Ammon's horn (tissue), 1 donor: ENCODE measurements at places on chromosomes 4 and X.

GRCh38 chr4:8817813-8818062 is 53.9 kb downstream of the HMX1 start:
- no peak for DNase-seq

GRCh38 chr4:116058129-116058528 is 944.7 kb upstream of the NDST4 start:
- DNase-seq, result no peak

GRCh38 chr4:76198411-76199237 is 15.0 kb downstream of the SCARB2 start:
- peak; percentile 83 for DNase-seq

DNA sequence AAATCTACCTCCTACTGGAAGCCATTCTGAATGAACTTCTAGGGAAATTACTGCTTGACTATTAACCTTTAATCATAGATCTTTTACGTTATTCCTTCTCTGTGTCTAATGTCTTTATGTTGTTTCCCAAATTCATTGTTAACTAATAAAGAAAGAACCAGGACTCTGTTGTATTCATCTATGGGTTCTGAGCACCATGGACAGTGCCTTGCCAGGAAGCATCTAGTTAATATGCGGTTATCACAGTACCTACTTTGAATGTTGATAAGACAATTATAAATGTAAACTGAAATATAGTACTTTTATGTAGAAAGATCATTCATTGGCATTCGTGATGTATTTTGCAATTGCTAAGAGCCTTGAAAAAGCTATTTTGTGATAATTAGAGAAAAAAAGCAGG is 23.8 kb downstream of the NWD2 start:
- no peak for DNase-seq

DNA sequence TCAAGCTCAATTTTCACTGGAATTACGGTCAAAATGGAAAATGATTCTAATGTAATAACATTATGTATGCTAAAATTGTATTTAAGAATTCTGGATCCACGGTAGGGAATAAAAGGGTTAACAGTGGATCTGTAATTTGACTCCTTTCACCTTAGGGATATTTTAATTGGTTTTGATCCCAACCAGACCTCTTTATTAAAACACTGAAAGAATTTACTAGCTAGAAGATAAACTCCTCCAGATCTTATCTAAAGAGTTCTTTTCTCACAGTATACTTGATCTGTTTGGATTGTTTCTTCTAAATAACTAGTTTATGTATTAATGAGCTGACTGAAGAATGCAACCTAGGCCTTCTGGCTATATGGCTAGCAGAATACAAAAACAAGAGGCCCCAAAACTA is 118.4 kb downstream of the DDX53 start:
- DNase-seq, result no peak

DNA sequence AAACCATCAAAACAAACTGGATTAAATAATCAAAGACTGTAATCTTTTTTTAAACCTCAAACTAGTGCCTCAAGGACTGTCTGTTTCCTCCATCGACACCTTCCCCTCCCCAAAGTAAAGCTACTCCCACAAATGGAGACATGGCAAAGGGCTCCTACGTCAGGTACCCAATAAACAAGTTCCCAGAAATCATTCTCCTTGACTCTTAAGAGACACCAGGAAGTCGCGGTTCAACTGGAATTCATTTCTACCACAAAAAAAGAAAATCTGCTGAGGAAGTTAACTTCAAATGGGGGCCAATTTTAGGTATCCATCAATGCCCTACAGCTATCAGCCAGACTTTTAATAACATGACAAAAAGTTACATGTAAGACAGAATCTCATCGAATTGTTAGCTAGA is 2.5 kb downstream of the RPS4X start:
- DNase-seq, result no peak

GRCh38 chr4:110287130-110287529 is 88.7 kb upstream of the ELOVL6 start:
- DNase-seq, result no peak

DNA sequence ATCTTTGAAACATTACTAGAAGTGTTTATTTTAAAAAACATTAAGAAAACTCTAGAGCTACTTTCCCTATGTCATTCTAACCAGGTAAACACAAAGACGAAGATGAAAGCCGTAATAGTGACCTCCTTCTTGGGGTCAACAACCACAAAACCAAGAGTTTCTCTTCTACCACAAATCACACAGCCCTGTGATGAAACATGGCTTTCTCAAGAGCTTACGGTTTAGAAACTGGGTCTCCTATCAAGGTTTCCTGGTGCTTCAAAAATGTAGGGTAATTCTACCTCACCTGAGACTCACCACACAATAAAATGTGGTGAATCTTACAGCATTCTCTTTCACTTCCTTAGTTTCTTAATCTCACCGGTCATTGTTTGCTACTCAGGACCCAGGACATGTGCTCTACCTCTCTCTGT is 50.9 kb downstream of the CORIN start:
- DNase-seq, result no peak

GRCh38 chrX:154990496-154990895 is 32.0 kb downstream of the F8 start:
- DNase-seq, result no peak

- no peak for DNase-seq
Observed at GRCh38 chrX:12954981-12955380, 19.9 kb upstream of the TMSB4X start.

DNA sequence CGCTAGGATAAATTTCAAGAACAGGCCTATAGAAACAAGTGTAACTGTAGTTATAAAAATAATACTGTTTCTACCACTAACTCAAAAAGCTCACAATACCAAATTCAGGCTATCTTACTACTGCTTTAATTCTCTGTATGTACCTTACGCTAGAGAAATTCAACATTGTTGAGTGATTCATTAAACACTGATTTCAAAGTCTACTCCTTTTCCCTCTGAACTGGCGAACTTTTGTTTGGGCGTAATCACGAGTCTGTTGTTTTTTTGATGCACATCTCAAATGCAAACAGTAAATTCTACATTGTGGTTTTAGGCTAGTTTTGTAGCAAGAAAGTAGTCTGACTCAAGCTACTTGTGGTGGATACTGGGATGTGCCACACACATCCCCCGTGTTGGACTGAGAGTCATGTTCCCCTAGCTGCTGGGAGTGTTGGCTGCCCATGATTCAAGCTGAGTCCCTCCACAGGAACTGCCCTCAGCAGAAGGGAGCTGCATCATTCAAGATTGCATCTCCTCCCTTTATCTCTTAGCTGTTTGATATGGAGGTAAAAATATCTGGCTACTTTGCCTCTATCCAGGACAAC is 406.1 kb downstream of the RAPGEF2 start:
- no peak for DNase-seq

DNA sequence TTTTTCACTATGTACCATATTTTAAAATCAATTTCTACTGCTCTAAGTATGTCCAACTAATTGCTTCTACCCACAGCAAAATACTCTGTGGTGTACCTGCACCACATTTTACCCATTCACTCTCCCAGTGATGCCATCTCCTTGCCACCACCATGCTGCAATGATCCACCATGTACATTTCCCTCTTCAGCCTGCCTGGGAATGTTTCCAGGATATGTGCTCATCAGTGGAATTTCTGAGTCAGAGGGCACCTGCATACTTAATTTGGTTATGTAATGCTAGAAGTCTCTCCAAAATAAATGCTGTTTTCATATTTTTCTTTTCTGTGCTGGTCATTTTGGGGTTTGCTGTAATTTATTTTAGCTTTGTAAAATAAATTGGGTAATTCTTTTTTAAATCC is 33.2 kb upstream of the OCIAD2 start:
- DNase-seq, result no peak

DNA sequence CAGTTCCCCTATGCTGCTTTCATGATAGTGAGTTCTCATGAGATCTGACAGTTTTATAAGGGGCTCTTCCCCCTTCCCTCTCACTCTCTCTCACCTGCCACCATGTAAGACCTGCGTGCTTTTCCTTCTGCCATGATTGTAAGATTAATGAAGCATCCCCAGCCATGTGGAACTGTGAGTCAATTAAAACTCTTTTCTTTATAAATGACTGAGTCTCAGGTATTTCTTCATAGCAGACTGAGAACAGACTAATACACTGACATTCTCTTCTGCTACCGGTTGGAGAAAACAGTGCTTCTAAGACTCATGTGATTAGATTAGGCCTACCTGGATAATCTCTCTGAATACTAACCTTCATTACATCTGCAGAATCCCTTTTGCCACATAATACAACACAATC is 45.4 kb upstream of the TRPC5OS start:
- no peak for DNase-seq

DNA sequence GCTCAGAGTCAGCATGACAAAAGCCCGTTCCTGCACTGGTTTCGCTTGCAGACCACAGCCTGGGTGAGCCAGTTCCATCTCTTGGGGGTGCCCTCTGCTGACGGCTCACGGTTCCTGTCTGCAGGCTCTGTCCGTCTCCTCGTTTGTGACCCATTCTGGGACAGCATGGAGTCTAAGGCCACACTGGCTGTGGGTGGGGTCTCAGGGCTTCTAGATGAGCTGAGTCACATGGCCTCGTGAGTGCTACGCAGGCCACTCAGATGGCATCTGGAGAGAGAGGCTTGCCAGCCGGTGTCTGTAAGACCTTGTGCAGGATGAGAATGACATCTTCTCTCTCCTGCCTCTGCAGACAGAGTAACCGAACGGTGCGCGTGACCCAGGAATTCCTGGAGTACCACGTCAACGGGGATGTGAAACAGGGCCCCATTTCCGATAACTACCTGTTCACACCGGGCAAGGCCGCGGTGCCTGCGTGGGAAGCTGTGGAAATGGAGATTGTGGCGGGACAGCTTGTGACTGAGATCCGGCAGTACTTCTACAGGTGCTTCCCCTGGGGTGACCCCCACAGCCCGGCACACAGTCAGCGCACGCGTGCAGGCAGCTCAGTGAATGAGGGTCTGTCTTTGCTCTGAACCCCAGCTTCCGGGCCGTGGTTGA is 31.6 kb upstream of the MRFAP1 start:
- DNase-seq, result peak; percentile 34

- no peak for DNase-seq
Observed at GRCh38 chr4:111761531-111761930, 383.7 kb upstream of the FAM241A start.

DNA sequence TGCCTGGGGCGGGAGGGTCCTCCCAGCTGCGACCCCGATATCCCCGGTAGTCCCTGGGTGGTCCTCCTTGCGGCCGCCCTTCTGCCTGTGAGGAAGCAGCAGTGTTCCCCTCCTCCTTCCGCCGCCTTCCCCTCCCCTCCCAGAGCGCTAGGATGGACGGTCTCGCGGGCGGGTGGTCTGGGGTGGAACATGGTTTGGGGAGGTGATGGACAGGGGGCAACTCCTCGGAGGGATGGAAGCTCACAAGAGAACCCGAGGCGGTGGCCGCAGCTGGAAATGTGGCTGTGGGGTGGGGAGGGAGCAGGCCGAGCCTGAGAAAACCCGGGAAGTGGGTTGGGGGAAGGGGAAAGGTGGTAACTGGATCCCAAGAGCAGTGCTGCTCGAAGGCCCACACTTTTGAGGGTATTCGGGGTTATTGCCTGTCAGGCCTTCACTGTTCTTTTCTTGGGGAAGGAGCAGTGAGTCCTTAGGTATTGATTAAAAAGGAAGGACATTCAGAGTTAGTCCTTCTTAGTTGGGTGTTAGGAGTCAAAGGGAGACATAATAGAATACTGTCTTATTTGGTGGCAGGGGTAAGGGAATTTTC is 581 bp downstream of the UBE2K start:
- DNase-seq, result peak; percentile 65

DNA sequence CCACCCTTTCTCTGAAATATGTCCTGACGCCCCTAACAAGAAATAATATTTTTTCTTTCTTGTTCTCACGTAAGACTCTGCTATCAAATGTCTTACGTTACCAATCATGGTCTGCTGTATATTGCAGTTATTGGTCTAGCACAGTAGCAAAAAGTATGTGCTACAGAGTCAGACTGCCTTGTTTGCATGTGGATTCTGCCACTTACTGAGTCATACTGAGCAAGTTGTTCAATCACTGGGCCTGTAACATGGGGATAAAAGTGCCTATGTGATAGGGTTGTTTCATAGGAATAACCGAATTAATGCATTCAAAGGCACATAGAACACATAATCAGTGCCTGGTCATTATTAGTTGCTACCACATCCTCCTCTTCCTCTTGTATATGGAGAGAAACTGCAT is 14.1 kb downstream of the RPGR start:
- DNase-seq, result no peak

GRCh38 chrX:40971736-40972135 is 113.5 kb upstream of the USP9X start:
- no peak for DNase-seq

- DNase-seq, result no peak
Observed at GRCh38 chrX:30982467-30982866, 89.4 kb downstream of the FTHL17 start.

GRCh38 chr4:40256329-40256728 is 59.5 kb downstream of the RHOH start:
- DNase-seq, result no peak

DNA sequence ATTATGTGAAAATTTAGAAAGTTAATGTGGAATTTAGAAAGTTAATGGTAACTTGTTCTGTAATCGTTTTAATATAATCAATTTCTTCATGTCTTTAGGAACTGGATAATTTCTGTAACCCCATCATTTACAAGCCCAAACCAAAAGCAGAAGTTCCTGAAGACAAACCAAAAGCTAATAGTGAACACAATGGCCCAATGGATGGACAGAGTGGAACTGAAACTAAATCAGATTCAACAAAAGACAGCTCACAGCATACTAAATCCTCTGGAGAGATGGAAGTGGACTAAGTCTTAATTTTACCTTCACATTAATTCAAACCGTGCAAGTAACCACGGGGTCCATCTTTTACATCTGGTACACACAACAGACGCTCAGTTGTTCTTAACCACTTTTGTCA is 48.1 kb upstream of the PLK4 start:
- DNase-seq, result no peak

DNA sequence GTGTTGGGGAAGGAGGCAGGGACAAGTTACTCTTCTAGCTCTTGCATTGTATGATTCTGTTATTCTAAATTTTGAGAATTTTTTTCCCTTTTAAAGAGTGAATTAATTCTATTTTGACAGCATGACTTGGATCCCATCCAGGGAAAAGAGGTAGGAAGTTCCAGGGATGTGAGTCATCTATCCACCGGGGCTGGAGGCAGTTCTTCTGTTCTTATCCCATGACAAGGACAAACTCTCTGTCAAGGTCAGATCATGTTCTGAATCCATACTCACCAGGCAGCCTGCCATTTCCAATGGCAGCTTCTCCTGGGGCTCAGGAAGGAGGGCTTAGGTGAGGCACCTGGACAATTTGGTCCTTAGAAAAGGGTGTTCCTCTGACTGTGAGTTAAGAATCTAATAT is 132.0 kb upstream of the MED14 start:
- no peak for DNase-seq
